Mononuclear cell (primary cell): ENCODE measurements at places on chromosomes 7 and 10. TPM values are rescaled to one million over a fixed set of nuclear protein-coding genes. Genes with fewer than 3 reads are reported as not detected.

HYAL4 gene
- total RNA-seq = not detected

CALHM3 gene
- not detected for total RNA-seq

TAS2R3 gene
- 0.73 TPM for total RNA-seq

MYO3A gene
- 0.10 TPM for total RNA-seq

ERVW-1 gene
- total RNA-seq = not detected

PTCD1 gene
- total RNA-seq = 3.1 TPM

NANOS1 gene
- under 0.01 TPM for total RNA-seq

RABGEF1 gene
- total RNA-seq = 52.8 TPM

RHBDD2 gene
- total RNA-seq = 65.3 TPM

RNF32 gene
- total RNA-seq = 0.10 TPM

PCLO gene
- total RNA-seq = not detected

OR6V1 gene
- total RNA-seq = not detected

SEM1 gene
- 26.0 TPM for total RNA-seq

FZD8 gene
- total RNA-seq = 0.94 TPM

TMEM196 gene
- total RNA-seq = not detected

SLC26A3 gene
- not detected for total RNA-seq

ANXA8L1 gene
- total RNA-seq = 0.21 TPM

PNLIPRP2 gene
- total RNA-seq = not detected
